ENCODE measurements at places on chromosomes 13 and 19.

- peak; percentile 71 for DNase-seq
These were observed 37.7 kb downstream of the GSX1 start for GRCh38 chr13:27830010-27830409.

- no peak for DNase-seq
These were observed 9.3 kb upstream of the CEACAM3 start for GRCh38 chr19:41787055-41787454.

DNA sequence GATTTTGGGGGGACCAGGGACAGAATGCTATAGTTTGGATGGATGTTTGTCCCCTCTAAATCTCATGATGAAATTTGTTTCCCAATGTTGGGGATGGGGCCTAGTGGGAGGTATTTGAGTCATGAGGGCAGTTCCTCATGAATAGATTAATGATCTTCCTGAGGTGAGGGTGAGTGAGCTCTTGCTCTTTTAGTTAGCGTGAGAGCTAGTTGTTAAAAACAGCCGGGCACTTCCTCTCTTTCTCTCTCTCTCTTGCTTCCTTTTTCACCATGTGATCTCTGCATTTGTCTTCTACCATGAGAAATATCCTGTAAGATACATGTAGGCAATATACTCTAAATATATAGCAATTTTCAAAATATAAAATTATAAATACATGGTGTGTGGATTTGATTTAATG is 290.8 kb upstream of the PCDH9 start:
- DNase-seq = no peak

- no peak for DNase-seq
These were observed 48.1 kb upstream of the LDLR start for GRCh38 chr19:11041194-11041593.

DNA sequence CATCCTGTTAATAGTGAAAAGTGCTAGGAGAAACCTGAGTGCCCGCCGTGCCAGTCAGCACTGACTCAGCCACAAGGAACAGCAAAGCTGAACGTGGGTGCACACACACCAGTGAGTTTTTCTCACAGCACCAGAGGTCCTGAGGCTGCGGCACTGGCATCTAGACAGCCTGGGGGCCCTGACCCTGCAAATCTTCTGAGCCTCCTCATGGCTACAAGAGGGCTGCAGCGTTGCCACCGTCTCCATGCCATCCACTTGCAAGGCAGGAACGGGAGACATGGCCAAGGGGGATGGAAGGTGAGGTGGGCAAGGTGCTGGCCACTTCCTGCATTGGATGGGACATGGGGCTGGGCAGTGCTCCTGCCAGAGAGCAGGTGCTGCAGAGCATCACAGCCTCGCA is 211.2 kb upstream of the SOX1 start:
- no peak for DNase-seq

GRCh38 chr19:16698914-16699313 is 20.7 kb upstream of the NWD1 start:
- no peak for DNase-seq

- no peak for DNase-seq
These were observed 68.8 kb downstream of the MLLT1 start for GRCh38 chr19:6210721-6211600.

- no peak for DNase-seq
These were observed 27.0 kb upstream of the TPT1 start for GRCh38 chr13:45368005-45368404.

Measured in activated T-cell treated with anti-CD3 and anti-CD28 coated beads, Interleukin-2, amount 50 U/mL, for 1 hour (primary cell).